ENCODE measurements at places on chromosomes 5 and 9.

- no peak for DNase-seq
- no peaks in the 10 kb centered on the region for H3K4me1 ChIP-seq
- no peak overlapping the region for H3K27ac ChIP-seq
- H3K27me3 ChIP-seq = no peaks in the 10 kb centered on the region
- no peaks in the 10 kb centered on the region for H3K36me3 ChIP-seq
Measured at GRCh38 chr5:132506094-132506692, 15.6 kb upstream of the IRF1 start.

DNA sequence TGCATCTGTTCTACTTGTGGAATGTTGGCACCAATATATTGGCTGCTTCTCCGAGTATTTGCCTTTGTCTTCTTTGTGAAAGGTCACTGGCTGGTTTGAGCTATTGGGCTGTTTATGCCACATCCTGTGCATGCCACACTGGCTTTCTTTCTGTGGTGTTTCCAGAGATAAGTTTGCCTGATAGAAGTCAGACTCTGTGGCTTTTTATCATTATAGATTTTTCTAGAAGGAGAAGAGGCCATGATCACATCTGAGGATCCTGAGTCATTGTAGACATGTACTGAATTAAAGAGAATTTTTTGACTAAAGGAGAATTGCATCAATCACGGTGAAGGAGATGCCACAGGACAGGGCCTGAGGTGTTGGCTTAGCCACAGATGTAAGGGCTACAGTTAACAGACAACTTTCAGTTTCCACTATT lies 26.5 kb upstream of the CDKN2B start:
- no peak overlapping the region for H3K4me3 ChIP-seq
- H3K36me3 ChIP-seq = no peaks in the 10 kb centered on the region
- H3K4me1 ChIP-seq = peaks cover 15% of the 10 kb centered on the region
- no peak for DNase-seq
- no peak overlapping the region for H3K27ac ChIP-seq
- H3K27me3 ChIP-seq = no peaks in the 10 kb centered on the region

DNA sequence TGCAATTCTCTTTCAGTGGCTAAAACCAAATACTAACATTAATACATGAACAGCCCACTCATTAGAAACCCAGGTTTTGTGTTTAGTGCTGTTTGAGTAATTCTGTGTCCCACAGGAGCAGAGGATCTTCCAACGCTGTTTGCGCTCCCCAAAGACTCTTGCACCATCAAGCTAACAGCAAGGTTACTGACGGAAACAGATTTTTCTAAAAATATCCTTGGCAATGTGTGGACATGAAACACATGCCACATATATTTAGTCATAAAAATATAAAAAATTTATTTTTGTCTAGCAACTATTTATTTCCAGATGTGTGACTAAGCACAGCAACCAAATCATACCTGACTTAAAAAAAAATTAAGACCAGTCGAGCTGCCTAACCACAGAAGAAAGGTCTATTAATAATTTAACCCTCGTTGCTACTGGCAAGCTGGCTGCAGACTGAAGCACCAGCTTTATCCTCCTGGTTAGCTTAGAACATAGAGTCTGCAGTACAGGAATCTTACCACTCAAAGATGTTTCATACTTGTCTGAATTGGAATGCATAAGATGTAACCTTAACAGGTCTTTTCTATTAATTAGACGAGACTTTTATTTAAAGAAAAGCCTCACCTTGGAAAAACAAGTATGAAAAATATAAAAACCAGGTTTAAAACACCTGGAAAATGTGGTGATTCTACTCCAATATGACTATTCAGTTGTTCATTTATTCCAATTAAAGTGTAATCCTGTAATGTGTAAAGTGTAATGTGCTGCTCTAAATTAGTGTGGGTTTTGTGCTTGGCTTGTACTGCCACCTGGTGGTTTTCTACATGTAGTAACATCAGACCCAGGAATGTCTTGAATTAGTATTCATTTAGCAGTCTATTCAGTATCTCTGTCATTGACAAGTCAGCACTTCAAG lies 272.5 kb downstream of the EPB41L4A start:
- peak; percentile 74 for DNase-seq
- peaks cover 6% of the 10 kb centered on the region for H3K4me1 ChIP-seq
- no peak overlapping the region for H3K27ac ChIP-seq
- H3K27me3 ChIP-seq = no peaks in the 10 kb centered on the region

- H3K36me3 ChIP-seq = no peaks in the 10 kb centered on the region
- no peaks in the 10 kb centered on the region for H3K27me3 ChIP-seq
- no peak overlapping the region for H3K4me3 ChIP-seq
- H3K27ac ChIP-seq = no peak overlapping the region
Measured at GRCh38 chr5:6328173-6328572, 50.2 kb downstream of the MED10 start.

GRCh38 chr9:81595887-81596543 lies 93.3 kb downstream of the TLE1 start:
- no peaks in the 10 kb centered on the region for H3K36me3 ChIP-seq
- H3K27me3 ChIP-seq = no peaks in the 10 kb centered on the region
- no peak overlapping the region for H3K27ac ChIP-seq
- DNase-seq = no peak
- H3K4me1 ChIP-seq = peaks cover 34% of the 10 kb centered on the region
- no peak overlapping the region for H3K4me3 ChIP-seq

GRCh38 chr5:39794513-39795210 lies 369.9 kb upstream of the DAB2 start:
- H3K27ac ChIP-seq = no peak overlapping the region
- H3K4me3 ChIP-seq = no peak overlapping the region
- no peaks in the 10 kb centered on the region for H3K36me3 ChIP-seq
- no peaks in the 10 kb centered on the region for H3K27me3 ChIP-seq
- no peak for DNase-seq

- H3K4me3 ChIP-seq = no peak overlapping the region
- no peaks in the 10 kb centered on the region for H3K36me3 ChIP-seq
- no peak overlapping the region for H3K27ac ChIP-seq
- no peak for DNase-seq
Measured at GRCh38 chr5:100161868-100162267, 373.3 kb upstream of the FAM174A start.

GRCh38 chr5:15601853-15602252 lies 101.9 kb downstream of the FBXL7 start:
- peaks cover 6% of the 10 kb centered on the region for H3K4me1 ChIP-seq
- H3K4me3 ChIP-seq = no peak overlapping the region
- no peaks in the 10 kb centered on the region for H3K27me3 ChIP-seq
- no peaks in the 10 kb centered on the region for H3K36me3 ChIP-seq

DNA sequence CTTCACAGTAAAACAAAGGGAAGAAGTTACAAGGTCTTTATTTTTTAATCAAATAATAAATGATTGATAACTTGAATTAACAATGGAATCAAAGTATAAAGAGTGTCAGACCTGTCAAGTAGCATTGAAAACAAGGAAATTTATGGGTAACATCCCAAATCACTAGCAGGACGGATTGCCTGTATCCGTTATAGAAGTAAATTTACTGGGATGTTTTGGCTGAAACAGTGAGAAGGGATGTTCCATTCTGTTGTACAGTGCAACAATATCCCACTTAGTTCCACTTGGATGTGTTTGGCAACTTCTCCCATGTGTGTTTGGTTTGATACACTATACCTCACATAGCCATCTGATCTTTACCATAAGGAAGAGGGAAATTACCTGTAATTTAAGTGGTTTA lies 421.0 kb upstream of the CHD1 start:
- H3K36me3 ChIP-seq = no peaks in the 10 kb centered on the region
- no peaks in the 10 kb centered on the region for H3K4me1 ChIP-seq
- H3K4me3 ChIP-seq = no peak overlapping the region
- H3K27me3 ChIP-seq = no peaks in the 10 kb centered on the region
- H3K27ac ChIP-seq = no peak overlapping the region
- no peak for DNase-seq

DNA sequence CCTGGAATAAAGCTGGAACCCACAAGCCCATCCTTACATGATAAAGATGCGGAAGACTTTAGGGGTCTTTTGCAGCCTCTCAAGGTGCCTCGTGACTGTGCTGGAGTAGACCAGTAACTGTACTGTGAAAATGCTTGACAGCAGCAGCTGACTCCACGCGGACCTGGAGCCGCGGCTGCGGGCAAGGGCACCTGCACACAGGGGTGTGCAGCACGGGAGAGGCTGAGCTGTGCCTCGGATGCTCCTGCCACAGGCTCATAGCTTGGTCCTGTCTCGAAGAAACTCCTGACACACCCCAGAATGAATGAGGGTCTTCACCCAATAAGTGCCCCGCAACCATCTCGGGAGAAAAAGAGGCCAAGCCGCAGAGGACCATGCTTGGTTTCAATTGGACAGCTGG lies 40.3 kb upstream of the CEP72 start:
- no peaks in the 10 kb centered on the region for H3K36me3 ChIP-seq
- no peak for DNase-seq
- H3K27me3 ChIP-seq = peaks cover 4% of the 10 kb centered on the region

DNA sequence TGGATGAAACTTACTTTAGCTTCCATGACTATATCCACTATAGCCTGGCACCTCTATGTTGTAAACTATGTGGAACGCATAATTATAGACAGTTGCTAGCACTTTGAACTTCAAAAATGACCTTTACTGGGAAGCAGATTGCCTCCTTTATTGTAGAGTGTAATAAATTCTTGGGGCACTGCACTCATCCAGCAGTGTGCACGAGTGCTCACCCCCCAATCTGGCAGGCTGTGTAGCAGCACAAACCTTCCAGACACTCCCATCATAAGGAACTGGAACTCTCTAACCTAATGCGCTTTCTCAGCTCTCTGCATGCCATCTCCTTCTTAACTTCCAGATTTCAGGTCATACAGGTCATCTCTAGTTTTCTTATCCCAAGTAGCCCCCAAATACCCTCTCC lies 1.5 kb upstream of the PDE6A start:
- H3K27ac ChIP-seq = no peak overlapping the region
- H3K4me1 ChIP-seq = no peaks in the 10 kb centered on the region
- no peak overlapping the region for H3K4me3 ChIP-seq

- H3K4me1 ChIP-seq = no peaks in the 10 kb centered on the region
- no peak for DNase-seq
- no peaks in the 10 kb centered on the region for H3K27me3 ChIP-seq
- no peaks in the 10 kb centered on the region for H3K36me3 ChIP-seq
Measured at GRCh38 chr9:34514816-34515215, 8.0 kb downstream of the ENHO start.

GRCh38 chr5:100252944-100253343 lies 282.2 kb upstream of the FAM174A start:
- DNase-seq = no peak
- no peaks in the 10 kb centered on the region for H3K4me1 ChIP-seq
- no peak overlapping the region for H3K27ac ChIP-seq
- H3K36me3 ChIP-seq = no peaks in the 10 kb centered on the region

- no peaks in the 10 kb centered on the region for H3K36me3 ChIP-seq
- H3K4me1 ChIP-seq = no peaks in the 10 kb centered on the region
- no peak for DNase-seq
- H3K4me3 ChIP-seq = no peak overlapping the region
- H3K27ac ChIP-seq = no peak overlapping the region
Measured at GRCh38 chr9:26551971-26552370, 340.6 kb downstream of the CAAP1 start.

GRCh38 chr5:31029925-31030324 lies 163.6 kb upstream of the CDH6 start:
- no peaks in the 10 kb centered on the region for H3K36me3 ChIP-seq
- no peaks in the 10 kb centered on the region for H3K4me1 ChIP-seq
- no peak for DNase-seq
- H3K27me3 ChIP-seq = no peaks in the 10 kb centered on the region
- no peak overlapping the region for H3K27ac ChIP-seq

GRCh38 chr9:37503736-37504135 lies 18.0 kb downstream of the POLR1E start:
- no peak overlapping the region for H3K27ac ChIP-seq
- peaks cover 7% of the 10 kb centered on the region for H3K4me1 ChIP-seq
- H3K27me3 ChIP-seq = no peaks in the 10 kb centered on the region
- DNase-seq = peak; percentile 65

DNA sequence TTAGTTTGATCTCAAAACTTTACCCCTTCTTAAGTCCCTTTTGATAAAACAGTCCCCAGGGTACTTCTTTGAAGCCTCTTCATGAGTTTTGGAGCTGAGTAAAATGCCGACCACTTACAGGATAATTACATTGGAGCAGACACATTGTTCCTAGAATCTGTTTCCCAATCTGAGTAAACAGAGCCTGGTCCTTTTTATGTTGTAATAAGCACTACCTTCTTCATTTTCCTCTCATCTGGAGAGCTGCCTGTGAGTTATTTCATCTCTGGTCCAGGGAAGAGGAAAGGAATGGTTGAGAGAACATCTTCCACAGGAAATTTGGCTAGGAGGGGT lies 26.3 kb upstream of the GALNT10 start:
- no peak for DNase-seq
- no peak overlapping the region for H3K4me3 ChIP-seq
- H3K36me3 ChIP-seq = no peaks in the 10 kb centered on the region

DNA sequence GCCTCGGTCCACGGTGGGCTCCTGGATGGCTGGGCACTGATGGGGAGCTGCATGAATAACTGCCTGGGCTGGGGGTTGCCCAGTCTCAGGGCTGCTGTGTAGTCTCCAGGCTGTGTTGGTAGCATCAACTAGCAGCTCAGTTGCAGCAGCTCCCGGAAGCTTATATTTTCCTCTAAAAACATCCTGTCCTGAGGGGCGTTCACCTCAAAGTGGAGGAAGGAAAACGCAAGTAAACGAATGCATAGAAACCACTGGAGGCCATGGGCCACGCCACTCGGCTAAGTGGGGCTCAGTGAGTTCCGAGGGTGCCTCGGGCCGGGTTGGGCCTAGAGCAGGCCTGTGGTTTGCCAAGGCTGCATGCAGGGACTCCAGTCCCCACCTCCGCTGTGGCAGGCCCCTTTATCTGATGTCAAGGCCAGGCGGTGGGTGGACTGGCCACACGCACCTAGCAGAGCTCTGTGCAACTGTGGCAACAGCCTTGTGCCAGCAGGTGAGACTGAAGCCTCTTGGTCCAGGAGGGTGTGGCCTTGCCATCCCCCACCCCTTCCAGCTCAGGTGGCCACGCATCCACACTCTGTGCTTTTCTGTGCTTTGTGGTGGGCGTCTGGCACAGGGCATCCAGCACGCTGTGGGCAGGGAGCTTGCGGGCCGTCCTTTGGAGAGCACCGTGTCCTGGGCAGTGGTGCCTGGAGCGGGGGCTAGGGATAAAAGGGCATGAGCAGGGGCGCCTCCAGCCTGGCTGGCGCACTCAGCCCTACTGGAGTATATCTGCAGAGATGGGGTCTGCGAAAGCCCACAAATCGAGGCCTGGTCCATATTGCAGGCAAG lies 15.1 kb downstream of the TCF7 start:
- H3K27me3 ChIP-seq = no peaks in the 10 kb centered on the region
- no peak for DNase-seq
- no peak overlapping the region for H3K27ac ChIP-seq
- peaks cover 30% of the 10 kb centered on the region for H3K4me1 ChIP-seq
- peaks cover 18% of the 10 kb centered on the region for H3K36me3 ChIP-seq

- no peaks in the 10 kb centered on the region for H3K36me3 ChIP-seq
- no peaks in the 10 kb centered on the region for H3K27me3 ChIP-seq
- no peak for DNase-seq
- no peak overlapping the region for H3K27ac ChIP-seq
- peaks cover 6% of the 10 kb centered on the region for H3K4me1 ChIP-seq
Measured at GRCh38 chr5:143231973-143232812, 171.3 kb downstream of the NR3C1 start.
